NCI-H510A (cell line): ENCODE measurements at places on chromosomes 4 and X.

DNA sequence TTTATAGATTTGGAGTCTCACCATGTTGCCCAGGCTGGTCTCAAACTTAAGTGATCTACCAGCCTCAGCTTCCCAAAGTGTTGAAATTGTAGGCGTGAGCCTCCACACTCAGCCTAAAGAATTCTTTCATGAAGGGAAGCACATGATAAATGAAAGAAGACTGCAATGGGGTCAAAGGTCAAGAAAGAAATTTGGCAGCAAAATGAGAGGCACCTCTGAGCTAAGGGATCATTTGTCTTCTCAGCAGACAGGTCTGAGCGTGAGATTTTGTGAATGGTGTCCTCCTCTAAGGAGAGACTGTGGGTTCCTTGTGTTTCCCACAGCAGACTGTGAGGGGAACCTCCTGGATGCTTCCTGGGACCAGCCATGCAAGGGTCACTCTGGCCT is 57.5 kb upstream of the EGFL6 start:
- DNase-seq: no peak

GRCh38 chr4:25110527-25111329 is 49.5 kb downstream of the SEPSECS start:
- no peak for DNase-seq

DNA sequence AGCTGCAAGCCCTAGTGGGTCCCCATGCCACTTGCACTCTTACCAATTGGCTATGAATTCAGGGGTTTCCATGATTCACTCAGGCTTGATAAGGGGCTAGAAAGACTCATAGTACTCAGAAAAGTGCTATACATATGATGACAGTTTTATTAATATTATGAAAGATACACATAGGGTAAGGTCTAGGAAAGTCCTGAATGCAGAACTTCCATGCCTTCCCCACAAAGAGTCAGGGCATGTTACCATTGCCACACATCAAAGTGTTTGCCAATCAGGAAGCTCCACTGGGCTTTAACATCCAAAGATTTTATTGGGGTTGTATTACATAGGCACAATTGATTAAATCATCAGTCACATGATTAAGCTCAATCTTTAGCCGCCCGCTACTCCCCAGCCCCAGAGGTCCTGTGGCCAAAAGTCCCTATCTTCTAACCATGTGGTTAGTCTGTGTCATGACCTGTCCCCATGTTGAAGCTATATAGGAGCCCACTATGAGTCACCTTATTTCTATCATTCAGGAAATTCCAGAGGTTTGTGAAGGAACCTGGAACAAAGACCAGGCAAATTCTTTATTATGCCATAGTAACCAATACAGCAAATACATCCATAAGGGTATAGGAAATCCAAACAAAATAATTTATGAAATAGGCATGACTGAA is 635.6 kb downstream of the STPG2 start:
- DNase-seq: no peak

DNA sequence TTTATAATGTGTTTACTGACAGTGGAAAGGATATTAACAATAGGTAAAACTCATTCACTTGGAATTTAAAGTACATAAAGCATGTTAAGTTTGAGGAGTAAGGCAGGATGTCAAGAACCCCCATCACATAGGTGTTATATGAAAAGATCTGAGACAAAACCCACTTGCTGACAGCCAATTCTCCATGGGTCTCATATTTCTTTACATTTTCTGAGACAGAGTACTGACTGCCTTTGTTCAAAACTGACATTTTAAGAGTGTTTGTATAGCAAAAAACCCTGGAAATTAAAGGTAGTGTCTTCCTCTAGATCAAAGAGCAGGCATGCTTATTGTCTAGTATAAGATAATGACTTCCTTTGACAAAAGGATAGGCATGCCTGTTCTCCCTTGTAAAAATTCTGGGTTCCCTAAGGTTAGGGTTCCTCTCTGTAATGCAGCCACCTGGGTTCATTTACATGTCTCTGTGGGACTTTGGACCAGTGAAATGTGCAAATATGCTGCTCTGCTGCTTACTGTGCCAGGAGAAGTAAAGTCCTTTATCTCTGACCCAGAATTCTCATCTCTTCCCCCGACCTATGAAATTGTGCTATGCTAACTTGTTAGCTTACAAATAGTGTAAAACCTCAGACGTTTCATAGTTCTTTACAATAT is 123.6 kb downstream of the PCDH18 start:
- DNase-seq: no peak

DNA sequence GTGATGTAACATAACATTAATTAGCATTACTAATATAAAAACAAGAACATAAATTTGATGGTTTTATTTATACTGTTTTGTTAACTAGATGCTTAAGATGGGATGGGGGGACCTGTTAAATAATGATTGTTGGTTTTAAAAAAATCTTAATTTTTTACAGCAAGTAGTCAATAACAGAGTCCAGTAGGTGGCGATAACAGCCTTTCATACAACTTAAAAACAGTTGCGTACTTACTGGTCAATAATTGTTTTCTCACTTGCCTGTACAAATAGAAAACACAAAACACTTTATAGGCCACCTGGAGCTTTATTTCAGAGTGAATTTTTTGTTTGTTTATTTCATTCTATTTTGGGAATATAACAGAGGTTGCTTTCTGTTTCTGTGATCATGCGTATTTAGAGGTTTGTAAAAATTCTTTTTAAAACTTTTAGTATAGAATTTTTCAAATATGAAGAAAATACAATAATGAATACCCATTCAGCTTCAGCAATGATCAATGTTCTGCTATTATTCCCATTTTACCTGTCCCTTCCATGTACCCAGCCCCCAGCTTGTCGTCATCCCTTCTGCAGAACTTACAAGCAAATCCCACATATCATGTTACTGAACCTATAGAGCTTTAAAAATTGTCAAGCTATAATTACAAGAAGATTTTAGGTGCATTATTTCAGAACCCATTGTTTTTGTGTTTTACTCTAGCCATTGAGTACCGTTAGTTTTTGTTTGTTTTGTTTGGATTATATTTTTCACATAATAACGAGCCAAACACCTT is 97.1 kb downstream of the MRPL1 start:
- peak; percentile 26 for DNase-seq

- no peak for DNase-seq
These were observed 39.1 kb downstream of the LAMP2 start for GRCh38 chrX:120429776-120430540.

DNA sequence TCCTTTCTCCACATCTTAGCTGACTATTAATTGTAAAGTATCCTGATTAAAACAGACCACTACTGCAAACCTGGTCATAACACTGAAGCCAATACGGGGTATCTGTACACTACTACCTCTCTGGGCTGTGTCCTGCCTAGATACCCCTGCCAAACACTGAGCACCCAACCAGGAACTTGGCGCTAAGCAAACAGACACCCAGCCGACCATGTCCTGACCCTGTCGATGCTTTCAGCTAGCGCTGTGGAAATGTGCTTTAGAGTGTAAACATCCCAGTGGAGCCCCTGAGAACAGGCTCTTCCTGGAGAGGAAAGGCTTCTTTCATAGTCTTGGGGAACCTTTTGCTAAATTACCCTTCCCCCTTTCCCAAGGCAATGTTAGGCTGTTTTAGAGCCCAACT is 52.9 kb downstream of the CCNG2 start:
- no peak for DNase-seq

GRCh38 chr4:121053601-121054143 is 18.7 kb downstream of the NDNF start:
- no peak for DNase-seq

- DNase-seq: no peak
These were observed 114.4 kb downstream of the SCLT1 start for GRCh38 chr4:128978985-128979384.

GRCh38 chr4:117623326-117623725 is 411.0 kb upstream of the NDST3 start:
- no peak for DNase-seq

GRCh38 chr4:31918891-31919290 is 1198.7 kb downstream of the PCDH7 start:
- no peak for DNase-seq

GRCh38 chrX:116961872-116962582 is 499.3 kb upstream of the CT83 start:
- no peak for DNase-seq

DNA sequence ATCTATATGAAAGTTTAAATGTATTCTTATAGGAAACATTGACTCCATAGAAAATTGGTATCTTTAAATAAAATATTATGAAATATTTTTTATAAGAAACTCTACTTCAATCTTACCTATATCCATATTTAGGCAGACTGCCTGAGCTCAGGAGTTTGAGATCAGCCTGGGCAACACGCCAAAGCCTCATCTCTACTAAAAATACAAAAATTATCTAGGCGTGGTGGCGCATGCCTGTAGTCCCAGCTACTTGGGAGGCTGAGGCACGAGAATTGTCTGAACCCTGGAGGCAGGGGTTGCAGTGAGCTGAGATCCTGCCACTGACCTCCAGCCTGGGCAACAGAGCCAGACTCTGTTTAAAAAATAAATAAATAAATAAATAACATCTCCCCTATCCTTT is 47.5 kb downstream of the PABPC4L start:
- no peak for DNase-seq

DNA sequence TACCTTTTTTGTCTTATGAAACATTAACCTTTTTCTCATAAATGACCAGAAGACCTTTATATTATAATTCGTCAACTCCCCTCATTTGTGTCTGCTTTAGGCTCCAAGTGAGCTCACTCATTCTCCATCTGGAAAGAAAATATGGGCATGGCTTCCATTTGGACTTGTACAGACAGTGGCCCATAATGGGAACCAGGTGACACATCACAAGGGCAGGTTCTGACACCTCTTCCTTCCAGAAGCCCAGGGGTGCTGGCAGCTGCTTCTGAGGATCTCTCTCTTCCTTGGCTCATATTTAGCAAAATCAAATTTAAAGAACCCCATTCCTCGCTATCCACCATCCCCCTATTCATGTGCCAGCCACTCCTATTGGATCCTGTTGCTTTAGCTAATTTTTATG is 69.6 kb downstream of the CD38 start:
- DNase-seq: no peak

GRCh38 chr4:113540859-113541258 is 220.7 kb downstream of the CAMK2D start:
- DNase-seq: no peak

- DNase-seq: no peak
These were observed 1.4 kb downstream of the PDZD4 start for GRCh38 chrX:153828723-153829548.

DNA sequence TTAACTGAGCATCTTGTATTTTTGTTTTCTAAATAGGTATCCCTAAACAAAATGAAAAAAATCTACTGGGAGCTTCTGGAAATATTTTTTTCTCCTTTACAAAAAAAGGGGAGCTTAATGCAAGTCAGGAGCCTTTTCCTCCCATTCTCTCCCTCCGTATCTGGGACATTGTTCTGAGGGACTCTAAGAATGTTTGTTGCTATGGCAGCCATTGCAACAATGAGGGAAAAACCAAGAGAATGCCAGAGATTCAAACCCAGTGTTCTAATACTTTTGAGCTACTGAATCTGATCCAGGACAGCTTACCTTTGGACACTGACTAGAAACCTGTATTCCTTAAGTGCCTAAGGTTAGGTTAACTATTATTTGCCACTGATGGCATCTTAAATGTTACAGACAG is 485.7 kb upstream of the HS3ST1 start:
- no peak for DNase-seq

DNA sequence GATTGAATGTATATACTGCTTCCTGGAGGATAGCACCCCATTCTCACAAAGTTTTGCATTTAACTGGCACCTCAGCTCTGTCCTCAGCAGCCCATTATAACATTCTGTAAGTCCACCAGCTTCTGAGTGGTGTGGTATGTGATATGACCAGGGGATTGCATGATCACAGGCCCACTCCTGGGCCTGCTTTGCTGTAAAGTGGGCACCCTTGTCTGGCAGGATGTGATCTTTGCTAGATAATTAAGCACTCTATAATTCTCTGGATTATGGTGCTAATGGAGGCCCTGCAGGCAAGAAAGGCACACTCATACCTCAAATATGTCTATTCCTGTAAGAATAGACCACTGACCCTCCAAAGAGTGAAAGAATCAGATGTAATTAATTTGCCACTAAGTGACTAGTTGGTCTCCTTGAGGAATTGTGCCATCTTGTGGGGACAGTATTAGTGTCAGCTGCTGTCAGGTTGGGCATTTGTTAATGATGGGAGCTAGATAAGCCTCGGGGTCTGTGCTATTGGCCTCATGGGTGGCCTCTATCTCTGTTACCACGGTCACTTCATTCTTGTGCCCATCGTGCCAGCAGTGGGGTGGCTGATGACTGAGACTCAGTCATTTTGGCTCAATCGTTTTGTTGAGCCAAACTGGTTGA is 2.2 kb upstream of the CFI start:
- no peak for DNase-seq

GRCh38 chr4:6915041-6916005 is 5.7 kb downstream of the TBC1D14 start:
- no peak for DNase-seq

DNA sequence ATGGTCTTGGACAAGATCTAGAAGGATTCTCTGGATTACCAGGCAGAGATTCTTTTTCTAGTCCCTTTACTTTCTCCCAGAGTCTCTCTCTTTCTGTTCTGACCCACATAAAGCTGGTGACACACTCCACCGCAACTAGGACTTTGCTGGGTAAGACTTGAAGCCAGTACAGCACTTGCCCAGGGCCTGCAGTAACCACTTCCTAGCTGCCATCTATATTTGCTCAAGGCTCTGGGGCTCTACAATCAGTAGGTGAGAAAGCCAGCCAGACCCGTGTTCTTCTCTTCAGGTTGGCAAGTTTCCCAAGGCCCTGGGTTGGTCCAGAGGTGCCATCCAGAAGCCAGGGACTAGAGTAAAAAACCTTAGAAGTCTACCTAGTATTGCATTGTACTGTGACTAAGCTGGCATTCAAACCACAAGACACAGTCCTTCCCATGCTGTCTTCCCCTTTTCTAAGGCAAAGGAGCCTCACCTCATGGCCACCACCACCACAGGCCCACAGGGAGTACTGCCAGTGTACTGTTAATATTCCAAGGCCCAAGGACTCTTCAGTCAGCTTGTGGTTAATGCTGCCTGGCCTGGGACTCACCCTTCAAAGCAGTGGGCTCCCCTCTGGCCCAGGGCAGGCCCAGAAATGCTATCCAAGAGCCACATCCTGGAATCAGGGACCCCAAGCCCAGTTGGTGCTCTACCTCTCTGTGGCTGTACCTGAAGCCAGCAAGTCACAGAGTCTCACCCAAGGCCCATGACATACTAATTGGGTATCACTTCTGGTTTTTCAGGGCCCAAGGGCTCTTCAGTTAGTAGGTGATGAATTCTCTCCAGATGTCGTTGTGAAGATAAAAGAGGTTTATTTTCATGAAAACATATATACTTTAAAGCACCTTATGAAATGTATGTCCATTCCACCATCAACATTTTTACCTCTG is 54.7 kb downstream of the CD38 start:
- DNase-seq: no peak

- DNase-seq: no peak
These were observed 33.6 kb upstream of the PDGFC start for GRCh38 chr4:157005193-157005592.

- peak; percentile 1 for DNase-seq
These were observed 8.7 kb downstream of the GUCY2F start for GRCh38 chrX:109472939-109473735.

GRCh38 chr4:178255172-178255571 is 812.9 kb upstream of the AGA start:
- no peak for DNase-seq

- no peak for DNase-seq
These were observed 89.9 kb downstream of the GPC4 start for GRCh38 chrX:133325422-133325821.

GRCh38 chr4:149203256-149204001 is 612.2 kb downstream of the IQCM start:
- no peak for DNase-seq

GRCh38 chrX:133333154-133333750 is 82.0 kb downstream of the GPC4 start:
- no peak for DNase-seq

GRCh38 chr4:101667348-101667747 is 123.2 kb upstream of the BANK1 start:
- DNase-seq: no peak
